ENCODE measurements at places on chromosomes 4 and X.

GRCh38 chr4:72112514-72113156 is 80.8 kb downstream of the NPFFR2 start:
- no peak for DNase-seq

- no peak for DNase-seq
Measured at GRCh38 chr4:33381816-33382215, 2661.6 kb downstream of the PCDH7 start.

- no peak for DNase-seq
Measured at GRCh38 chr4:120633810-120634209, 288.7 kb downstream of the PRDM5 start.

- no peak for DNase-seq
Measured at GRCh38 chr4:55793479-55793878, 26.1 kb upstream of the EXOC1L start.

DNA sequence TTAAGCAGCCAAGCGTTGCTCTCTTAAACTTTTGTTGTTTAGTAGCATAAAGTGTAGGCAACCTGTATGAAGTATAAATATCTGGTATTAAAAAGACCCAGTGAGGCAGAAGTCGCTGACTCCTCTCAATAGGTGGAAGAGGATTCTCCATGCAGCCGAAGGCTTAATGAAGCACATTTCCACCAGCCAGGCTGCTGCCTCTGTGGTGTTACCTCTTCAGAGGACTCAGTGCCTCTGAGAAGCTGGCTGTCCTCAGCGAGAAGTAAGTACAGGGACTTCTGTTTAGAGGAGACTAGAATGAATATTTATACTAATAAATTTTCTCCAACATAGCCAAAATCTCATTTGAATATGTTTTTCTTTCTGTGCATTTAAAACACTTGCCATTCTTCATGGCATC is 6.0 kb downstream of the SORBS2 start:
- DNase-seq = no peak

- DNase-seq = no peak
Measured at GRCh38 chr4:126799971-126800574, 832.7 kb upstream of the INTU start.

DNA sequence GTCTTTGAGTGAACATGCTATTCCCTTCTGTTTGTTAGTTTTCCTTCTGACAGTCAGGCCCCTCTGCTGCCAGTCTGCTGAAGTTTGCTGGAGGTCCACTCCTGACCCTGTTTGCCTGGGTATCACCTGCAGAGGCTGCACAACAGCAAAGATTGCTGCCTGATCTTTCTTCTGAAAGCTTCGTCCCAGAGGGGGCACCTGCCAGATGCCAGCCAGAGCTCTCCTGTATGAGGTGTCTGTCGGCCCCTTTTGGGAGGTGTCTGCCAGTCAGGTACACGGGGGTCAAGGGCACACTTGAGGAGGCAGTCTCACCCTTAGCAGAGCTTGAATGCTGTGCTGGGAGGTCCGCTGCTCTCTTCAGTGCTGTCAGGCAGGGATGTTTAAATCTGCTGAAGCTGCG is 456.9 kb upstream of the HTR2C start:
- no peak for DNase-seq

GRCh38 chr4:55410431-55410830 is 14.7 kb downstream of the TMEM165 start:
- no peak for DNase-seq

GRCh38 chr4:172898715-172899114 is 269.9 kb upstream of the GALNT7 start:
- DNase-seq = no peak

DNA sequence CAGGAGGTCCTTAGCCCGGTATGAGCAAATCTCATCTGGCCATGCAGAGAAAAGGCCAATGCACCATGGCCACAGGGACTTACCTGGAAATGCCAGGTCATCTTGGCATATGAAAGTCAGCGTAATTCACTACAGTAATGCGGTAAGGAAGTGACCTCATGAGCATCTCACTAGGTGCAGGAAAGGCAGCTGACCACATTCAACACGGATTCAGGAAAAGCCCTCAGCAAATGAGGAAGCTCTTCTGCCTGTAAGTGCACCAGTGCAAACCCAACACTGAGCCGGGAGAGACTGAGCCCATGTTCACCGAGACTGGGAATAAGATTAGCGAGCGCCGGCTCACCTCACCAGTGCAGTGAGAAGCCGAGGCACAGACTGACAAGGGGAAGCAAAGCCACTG is 23.7 kb downstream of the LRPAP1 start:
- no peak for DNase-seq

- DNase-seq = no peak
Measured at GRCh38 chr4:155444721-155445120, 68.0 kb upstream of the MAP9 start.

DNA sequence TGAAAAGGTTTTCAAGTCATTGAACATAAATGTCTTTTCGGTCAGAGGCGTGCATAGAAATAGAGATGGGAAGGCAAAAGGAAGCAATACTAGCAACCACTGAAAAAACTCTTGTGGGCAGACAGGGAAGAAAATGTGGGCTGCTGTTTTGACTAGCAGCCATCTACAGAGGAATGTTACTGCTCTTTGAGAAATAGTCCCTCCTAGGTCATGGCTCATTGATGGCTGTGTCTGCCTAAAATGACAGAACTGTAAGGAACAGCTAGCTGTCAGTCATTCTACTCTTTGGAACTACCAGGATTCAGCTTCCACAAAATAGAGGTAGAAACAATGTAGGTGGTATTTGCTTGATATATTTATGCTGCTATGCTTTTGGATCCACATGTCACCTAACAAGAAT is 26.9 kb upstream of the TMPRSS11B start:
- no peak for DNase-seq

GRCh38 chr4:1053080-1053661 is 41.7 kb downstream of the FGFRL1 start:
- DNase-seq = no peak

DNA sequence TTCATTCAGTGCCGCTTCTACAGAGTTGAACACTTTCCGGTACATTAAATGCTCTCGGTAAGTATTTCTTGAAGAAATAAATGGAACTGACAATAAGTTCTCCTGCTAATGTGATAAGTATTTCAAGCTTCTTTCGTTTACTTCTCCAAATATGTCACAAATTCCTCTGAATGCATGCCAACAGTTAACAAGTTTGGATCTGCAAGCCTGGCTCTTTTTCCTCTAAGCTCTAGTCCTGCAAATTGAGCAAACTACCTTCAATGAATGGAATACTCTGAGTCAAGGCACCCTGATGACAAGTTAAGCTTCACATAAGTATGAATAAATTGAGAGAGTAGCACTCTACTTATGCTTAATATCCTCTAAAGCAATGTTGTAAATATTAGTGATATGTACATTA is 403.6 kb downstream of the PDGFC start:
- no peak for DNase-seq

- DNase-seq = no peak
Measured at GRCh38 chr4:188117631-188118324, 8.4 kb upstream of the TRIML2 start.

DNA sequence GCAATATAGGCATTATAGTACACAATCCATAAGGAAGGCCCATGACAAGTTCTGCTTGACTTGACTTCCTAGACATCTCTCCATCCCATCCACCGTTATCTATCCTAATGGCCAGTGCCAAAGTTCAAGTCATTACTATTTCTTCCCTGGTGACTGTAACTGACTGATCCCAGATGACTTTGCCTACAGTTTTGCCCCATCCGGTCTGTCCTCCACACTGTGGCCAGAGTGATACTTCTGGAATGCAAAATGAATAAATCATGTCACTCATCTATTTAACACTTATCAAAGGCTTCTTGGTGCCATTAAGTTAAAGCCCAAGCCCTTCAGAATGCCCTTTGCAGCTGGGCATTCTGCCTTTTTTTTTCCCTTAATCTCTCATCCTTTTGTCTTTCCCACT is 130.8 kb downstream of the PPARGC1A start:
- DNase-seq = no peak

- DNase-seq = no peak
Measured at GRCh38 chr4:114193624-114194399, 214.4 kb upstream of the ARSJ start.

- DNase-seq = no peak
Measured at GRCh38 chr4:129403848-129404247, 307.9 kb downstream of the C4orf33 start.

DNA sequence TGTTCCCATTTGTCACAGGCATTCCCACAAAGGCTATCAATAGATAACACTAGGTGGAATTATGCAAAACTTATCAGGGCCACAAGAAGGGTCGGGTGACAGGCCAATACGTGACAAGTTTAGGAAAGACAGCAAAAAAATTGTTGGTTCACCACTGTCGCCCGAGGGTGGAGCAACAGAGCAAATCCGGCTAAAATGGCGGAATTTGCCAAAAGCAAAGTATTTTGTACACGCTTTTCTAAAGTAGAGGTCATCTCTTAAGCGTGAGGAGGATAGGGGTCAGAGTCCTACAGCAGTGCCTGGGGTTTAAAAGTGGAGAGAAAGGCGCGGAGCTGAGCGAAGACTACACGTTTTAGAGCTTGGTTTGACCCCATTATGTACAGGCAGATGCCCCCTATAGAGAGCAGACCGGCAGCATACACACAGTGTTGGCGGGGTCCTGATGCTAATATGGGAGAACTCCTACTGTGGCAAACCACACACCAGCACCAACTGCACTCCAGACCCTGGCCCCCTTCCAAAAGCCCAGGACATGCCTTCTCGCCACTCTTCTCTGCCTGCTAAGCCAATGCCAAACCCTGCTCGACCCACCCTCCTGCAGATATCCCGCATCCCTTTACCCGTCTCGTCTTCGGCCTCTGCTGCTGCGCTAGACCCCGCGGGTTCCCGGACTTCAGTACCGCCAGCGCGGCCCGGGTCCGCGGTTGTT is 733 bp downstream of the CCNA2 start:
- DNase-seq = no peak

GRCh38 chr4:100682477-100683218 is 164.8 kb upstream of the EMCN start:
- no peak for DNase-seq

- no peak for DNase-seq
Measured at GRCh38 chr4:22508376-22508775, 7.5 kb downstream of the ADGRA3 start.

- no peak for DNase-seq
Measured at GRCh38 chr4:183960046-183960420, 54.9 kb downstream of the STOX2 start.

Measured in stimulated activated CD8-positive, alpha-beta memory T cell treated with anti-CD3 and anti-CD28 coated beads, Interleukin-4, amount 100 ng/mL, for 4 hours (primary cell).